ENCODE measurements at places on chromosomes 1 and 21. TPM values are rescaled to one million over a fixed set of nuclear protein-coding genes. Genes with fewer than 3 reads are reported as not detected.

- no peak for DNase-seq
These were observed 17.6 kb downstream of the NOS1AP start for GRCh38 chr1:162087111-162087510.

Gene PLEKHG5
- total RNA-seq: 19.0 TPM

GRCh38 chr21:26637201-26637745, 64.2 kb upstream of the CYYR1 start:
- no peak for DNase-seq

Gene MAEL
- total RNA-seq: not detected

GRCh38 chr1:248853663-248854375, 5.1 kb downstream of the ZNF692 start:
- DNase-seq: no peak

DNA sequence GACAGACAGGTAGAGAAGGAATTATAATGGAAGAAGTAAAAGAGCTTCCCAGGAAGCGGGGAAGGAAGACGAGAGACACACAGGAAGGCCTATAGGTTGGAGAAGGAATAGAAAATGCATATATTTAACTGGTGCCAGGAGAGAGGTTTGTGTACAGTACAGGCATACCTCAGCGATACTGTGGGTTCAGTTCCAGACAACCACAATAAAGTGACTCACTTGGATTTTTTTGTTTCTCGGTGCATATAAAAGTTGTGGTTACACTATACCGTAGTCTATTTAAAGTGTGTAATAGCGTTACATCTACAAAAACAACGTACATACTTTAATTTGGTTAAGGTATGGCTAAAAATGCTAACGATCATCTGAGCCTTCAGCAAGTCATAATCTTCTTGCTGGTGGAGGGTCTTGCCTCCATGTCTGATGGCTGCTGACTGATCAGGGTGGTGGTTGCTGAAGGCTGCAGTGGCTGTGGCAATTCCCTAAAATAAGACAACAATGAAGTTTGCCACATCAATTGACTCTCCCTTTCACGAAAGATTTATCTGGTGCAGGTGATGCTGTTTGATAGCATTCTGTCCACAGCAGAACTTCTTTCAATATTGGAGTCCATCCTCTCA, 16.0 kb downstream of the YARS1 start:
- peak; percentile 88 for DNase-seq

DNA sequence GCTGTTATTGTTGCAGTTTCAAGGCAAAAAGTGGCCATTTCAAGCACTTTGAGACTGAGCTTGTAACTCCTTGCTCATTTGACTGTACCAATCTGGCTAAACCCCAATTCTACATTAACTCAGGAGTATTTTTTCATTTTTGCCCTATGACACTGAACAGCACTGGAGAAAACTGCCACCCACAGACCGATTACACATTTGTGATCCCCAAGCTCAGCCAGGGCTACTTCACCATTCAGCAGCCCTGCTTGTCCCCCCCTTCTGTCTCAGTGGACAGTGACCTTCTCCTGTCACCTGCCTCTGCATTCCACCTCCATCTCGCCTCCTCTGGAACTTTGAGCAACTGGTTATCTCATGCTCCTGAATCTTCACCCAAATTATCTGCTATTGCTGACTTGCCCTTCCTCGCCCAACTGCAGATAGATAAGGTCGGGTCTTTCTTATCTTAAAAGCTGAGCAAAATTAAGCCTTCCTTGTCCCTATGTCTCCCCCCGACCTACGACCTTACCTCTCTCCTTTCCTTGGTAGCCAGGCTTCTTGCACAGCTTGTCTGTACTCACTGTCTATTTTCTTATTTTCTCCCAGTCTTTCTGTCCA, 25.3 kb downstream of the SPATA46 start:
- no peak for DNase-seq

Gene NIT1
- 31.3 TPM for total RNA-seq

DNA sequence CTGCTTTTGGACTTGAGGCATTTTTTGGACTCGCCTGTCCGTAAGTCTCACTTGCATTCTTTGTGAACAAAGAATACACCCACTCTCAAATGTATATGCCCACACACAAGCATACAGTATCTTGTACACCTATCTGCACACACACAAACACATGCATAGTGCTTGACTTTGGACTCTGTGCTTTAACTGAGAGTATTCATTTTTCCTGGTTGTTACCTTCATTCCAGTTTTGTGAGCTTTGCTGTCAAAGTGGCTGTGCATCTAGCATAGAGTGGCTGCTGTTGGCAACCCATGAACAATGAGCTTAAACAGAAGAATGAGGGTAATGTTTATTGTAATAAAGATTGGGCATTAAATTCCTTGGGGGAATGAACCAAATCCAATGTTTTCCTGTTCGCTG, 199.0 kb downstream of the PDE4B start:
- no peak for DNase-seq

Gene WDR64
- not detected for total RNA-seq

DNA sequence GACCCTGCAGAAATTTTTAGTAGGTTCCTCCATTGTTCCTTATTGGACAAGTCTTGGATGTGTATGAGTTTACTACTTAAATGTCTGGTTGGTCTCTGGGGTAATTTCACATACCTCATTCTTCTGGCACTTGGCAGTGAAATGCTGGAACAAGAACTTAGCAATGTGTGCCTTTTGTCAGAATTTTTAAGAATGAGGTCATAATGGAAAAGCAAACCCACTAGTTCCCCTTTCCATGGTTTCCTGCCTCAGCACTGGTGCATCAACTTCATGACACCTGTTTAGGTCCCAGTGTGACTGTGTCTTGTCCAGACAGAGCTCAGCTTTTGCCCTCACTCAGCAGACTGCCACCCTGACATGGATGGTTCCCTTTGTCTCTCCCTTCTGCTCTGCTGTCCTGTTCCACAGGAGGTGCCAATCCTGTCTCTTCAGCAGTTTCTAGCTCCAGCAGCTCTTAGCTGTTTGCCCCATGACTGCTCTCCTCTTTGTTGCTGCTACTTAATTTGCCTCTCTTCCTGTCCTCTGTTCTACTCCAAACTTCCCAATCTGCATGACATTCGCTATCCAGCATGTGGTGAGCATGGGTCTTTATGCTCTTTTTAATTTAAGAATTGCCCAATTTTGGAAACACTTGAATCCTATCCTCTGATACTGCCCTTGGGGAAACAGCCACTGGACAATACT, 135.6 kb downstream of the CYYR1 start:
- no peak for DNase-seq

GRCh38 chr21:46193829-46194373, 9.6 kb upstream of the SPATC1L start:
- DNase-seq: no peak

DNA sequence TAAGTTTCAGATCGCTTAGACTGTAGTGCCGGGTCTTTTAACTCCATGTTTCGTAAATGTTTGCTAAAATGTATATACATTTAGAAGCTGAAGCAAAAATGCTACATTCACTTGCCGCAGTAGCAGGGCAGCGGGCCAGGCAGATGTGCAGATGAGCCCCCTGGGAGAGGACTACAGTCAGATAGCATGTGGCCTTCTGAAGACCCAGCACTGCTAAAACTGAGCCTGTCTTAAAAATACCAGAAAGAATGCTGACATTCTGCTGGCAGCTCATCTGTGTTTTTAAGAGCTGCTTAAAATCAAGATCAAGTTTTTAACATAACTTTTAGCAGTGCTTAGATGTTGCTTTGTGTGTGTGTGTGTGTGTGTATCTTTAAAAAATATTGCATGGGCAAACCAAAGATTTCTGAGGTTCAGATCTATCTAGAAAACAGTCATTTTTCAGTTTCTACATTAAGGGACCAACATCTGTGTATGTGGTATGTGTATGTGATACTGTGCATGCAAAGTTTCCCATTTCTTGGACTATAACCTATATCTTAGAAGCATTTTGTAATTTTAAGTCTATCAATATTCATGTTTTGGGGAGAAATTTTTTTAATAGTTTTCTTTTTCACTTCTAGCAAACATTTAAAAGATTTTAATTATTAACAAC, 31.7 kb downstream of the CHRM3 start:
- DNase-seq: no peak

DNA sequence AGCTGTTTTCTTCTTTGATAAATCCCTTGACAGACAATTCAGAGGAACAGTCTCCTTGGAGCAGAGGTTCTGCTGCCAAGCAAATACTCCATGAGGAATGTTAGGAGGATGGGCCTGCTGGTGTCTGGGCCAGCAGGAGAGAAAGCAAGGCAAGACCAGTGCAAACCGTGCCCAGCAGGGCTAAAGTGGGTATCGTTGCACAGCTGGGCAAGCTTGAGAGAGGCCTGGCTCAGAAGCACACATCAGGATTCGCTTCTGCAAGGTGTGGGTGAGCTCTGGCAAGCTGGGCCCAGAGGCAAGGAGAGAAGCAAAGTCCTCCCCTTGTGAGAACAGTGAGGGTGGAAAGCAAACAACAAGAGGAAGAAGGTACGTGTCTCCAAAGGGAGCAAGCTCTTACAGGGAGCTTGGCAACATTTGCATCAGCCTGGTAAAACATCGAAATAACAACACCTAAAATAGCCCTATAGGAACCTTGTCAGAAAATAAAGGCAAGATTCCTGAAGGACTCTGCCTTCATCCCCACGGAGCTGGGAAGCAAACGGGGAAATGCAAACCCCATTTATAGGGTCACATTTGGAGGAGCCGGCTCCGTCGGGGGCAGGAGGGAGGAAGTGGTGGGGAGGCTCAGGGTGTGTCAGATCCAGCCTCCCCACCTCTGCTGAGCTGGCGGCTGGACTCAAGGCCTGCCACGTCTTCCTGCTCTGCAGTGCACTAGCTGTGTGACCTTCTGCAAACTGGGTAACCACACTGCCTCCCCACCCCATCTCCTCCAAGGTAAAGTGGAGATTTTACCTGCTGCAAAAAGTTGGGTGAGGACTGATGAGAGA, 62.3 kb upstream of the HIVEP3 start:
- no peak for DNase-seq

DNA sequence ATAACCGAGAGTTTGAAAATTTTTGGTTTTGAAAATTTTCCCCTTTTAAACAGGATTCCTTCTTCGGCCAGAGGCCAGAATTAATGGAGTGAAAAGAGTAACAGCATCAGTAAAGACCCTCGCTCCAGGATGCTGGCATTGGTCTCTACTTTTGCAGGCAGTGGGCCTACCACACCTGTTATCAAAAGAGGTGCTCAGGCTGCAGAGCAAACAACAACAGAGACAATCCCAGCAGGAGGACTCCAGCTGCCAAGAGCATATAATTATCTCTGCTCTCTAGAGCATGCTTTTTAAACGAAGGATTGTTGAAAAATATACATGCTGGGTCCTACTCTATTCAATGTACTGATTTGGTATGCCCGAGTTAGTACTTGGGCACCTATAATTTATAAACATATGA, 1048.5 kb downstream of the PLA2G4A start:
- no peak for DNase-seq

DNA sequence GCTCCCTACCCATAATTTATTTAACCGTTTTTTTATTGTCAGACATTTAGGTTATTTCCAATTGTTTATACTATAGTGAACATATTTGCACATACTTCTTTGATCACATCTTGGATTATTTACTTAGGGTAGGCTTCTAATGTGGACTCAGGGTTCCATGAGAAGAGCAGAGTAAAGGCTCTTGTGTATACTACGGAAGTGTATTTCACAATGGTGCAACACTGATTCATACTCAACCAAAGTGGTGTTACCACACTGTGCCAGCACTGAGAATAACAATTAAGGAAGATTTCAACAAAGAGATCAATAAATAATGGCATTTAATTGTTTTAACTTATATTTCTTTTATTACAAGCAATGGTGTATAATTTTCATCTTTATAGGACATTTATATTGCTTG, 251.2 kb downstream of the ZNF326 start:
- DNase-seq: no peak

Gene SFN
- total RNA-seq: 1,135 TPM

- no peak for DNase-seq
These were observed 14.1 kb upstream of the RNF223 start for GRCh38 chr1:1088029-1088800.

Gene USH2A
- not detected for total RNA-seq

Gene CHIT1
- total RNA-seq: under 0.01 TPM

Gene CFAP57
- 0.26 TPM for total RNA-seq

GRCh38 chr21:41466024-41466820, 40.2 kb downstream of the MX1 start:
- DNase-seq: no peak

- DNase-seq: no peak
These were observed 75.2 kb upstream of the TSPAN2 start for GRCh38 chr1:115164484-115164883.

- DNase-seq: no peak
These were observed 679 bp downstream of the ABL2 start for GRCh38 chr1:179228783-179229213.

GRCh38 chr1:118077331-118078045, 107.5 kb downstream of the SPAG17 start:
- DNase-seq: peak; percentile 28

DNA sequence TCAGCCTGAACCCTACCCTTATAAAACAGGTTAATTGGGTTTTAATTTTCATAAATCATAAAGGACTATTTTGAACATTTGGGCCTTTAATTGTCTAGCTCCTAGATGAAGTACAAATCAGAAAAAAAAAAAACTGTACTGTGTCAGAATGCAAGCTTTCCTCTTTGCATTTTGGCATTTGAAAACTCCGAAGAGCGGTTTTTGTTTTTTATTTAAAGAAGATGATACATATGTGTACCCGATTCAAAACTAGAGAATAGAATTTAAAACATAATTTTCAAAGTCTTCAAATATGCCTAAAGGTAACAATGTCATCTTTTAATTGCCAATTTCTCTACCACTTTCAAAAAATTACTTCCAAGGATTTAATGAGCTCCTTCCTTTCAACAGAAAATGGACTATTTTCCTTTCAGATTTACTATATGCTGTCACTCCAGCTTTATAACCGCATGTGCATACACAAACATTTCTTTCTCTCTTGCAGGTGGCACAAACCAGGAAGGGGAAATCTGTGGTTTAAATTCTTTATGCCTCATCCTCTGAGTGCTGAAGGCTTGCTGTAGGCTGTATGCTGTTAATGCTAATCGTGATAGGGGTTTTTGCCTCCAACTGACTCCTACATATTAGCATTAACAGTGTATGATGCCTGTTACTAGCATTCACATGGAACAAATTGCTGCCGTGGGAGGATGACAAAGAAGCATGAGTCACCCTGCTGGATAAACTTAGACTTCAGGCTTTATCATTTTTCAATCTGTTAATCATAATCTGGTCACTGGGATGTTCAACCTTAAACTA, 33.7 kb downstream of the MRPL39 start:
- peak; percentile 94 for DNase-seq

GRCh38 chr1:46630719-46631118, 14.1 kb upstream of the MOB3C start:
- DNase-seq: no peak

GRCh38 chr1:3669971-3670431, 17.7 kb downstream of the TP73 start:
- DNase-seq: no peak

Gene TMEM125
- total RNA-seq: 0.67 TPM
